ENCODE measurements at places on chromosomes 2 and 18.

- DNase-seq, result no peak
Measured at GRCh38 chr2:184057910-184058309, 540.4 kb upstream of the ZNF804A start.

DNA sequence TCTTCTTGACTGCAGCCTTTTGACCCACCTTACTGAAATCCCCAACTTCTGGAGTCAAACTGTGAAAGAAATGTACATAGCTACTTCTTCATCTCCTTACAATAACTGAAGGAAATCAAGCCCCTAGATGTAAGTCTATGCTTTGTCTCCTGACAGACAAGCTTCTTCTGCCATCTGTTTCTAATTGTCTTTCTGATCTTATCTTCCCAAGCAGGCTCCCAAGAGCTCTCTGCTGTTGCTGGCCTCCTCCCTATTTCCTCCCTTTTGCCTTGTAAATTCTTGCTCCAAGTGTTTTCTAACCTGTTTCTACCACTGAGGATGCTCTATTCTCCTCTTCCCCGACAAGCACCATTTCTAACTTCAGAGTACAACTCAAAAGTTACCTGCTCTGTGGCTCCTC, 77.4 kb upstream of the OSR1 start:
- no peak for DNase-seq

DNA sequence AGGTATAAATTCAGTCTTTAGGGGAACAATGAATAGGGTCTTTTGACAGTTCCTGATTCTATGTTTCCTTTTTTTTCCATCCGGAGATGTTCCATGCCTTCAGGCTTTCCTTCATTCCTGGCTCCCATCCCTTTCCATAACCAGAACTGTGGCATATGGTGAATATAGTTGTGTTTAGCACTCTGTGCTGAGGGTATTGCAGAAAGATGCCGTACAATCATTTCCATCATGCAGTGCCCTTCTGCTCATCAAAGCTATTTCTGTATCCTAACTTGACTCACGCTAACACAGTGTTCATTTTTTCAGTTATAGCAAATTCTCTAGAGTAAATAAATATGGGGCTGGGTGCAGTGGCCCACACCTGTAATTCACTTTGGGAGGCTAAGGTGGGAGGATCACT, 131.9 kb upstream of the EML6 start:
- DNase-seq, result no peak

DNA sequence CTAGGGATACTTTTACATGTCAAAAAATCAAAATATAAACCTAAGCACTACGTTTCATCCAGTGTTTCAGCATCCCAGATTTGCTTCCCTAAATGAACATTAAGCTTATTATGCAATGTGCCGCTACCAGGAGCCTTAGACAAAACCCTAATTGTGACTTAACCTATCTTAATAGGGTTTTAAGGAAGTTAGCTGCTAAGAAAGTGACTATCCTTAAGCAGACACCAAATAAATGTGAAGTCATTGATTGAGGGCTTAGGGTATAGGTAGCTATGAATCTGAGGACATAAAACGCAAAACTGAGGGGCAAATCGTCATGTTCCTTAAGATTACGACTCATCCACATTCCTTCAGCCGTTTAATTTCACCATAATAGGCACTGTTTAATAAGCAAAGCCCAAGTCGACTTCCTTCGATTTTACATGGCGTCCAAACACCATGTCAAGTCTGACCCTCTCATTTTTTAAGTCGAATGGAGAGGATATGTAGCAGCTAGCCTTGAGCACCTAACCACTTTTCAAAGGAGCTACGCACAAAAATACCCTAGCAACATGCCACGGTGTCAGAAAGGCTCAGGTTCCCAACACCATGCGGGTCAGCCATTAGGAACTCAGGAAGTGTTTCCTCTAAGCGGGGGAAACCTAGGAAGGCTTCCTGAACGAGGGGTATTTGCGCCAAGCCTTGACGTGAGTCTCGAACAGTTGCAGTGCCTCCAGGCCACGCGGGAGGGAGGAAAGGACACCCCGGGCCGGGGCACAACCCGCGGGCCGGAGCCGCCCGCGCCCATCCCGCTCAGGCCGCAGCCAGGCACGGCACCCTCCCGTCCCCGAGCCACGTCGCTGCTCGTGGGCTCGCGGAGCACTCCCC, 1.0 kb downstream of the HDLBP start:
- no peak for DNase-seq

GRCh38 chr2:16960579-16960978, 294.9 kb upstream of the CYRIA start:
- peak; percentile 70 for DNase-seq

- no peak for DNase-seq
Measured at GRCh38 chr18:70290482-70291294, 1.8 kb downstream of the SOCS6 start.

DNA sequence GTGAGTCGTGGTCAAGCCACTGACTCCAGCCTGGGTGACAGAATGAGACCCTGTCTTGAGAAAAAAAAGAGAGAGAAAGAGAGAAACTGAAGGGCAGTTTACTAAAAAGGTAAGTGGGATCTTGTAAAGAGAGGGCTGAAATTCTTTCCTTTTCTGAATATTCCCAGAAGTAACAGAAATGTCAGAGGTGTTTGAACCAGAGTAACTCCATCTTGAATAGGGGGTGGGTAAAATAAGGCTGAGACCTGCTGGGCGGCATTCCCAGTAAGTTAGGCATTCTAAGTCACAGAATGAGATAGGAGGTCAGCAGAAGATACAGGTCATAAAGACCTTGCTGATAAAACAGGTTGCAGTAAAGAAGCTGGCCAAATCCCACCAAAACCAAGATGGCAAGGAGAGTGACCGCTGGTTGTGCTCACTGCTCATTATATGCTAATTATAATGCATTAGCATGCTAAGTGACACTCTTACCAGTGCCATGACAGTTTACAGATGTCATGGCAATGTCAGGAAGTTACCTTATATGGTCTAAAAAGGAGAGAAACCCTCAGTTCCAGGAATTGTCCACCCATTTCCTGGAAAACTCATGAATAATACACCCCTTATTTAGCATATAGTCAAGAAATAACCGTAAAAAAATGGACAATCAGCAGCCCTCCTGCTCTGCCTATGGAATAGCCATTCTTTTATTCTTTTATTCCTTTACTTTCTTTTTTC, 1334.3 kb upstream of the ZEB2 start:
- no peak for DNase-seq
